ENCODE measurements at places on chromosomes 11 and 22.

DNA sequence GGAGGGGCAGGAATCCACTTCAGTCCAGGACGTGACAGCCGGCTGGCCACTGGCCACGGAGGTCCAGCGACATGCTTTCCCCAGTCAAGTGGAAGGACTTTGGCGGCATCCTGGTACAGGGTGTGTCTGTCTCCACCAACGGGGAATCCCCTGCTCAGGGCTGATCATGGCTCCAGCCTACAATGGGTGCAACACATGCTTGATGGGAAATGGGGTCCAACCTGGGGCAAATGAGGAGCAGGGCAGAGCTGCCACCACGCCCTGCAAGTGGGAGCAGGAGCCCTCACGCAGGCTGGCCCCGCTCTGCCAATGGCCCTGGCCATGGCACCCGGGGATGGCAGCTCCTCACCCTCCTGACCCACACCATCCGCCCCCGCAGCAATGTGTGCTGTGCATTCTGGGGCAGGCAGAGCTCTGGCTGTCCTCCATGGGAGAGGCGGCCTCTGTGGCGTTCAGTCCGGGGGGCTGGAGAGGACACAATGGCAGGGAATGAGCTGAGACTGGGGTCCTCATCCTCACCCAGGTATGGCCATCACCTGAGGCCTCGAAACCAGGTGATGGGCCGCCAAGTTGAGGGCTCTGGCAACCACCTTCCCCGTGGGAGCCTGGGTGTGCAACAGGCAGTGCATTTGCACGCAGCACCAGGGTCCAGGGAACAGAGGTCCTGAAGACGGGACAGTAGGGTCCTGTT lies 5.8 kb upstream of the SEPTIN5 start:
- no peak for DNase-seq

DNA sequence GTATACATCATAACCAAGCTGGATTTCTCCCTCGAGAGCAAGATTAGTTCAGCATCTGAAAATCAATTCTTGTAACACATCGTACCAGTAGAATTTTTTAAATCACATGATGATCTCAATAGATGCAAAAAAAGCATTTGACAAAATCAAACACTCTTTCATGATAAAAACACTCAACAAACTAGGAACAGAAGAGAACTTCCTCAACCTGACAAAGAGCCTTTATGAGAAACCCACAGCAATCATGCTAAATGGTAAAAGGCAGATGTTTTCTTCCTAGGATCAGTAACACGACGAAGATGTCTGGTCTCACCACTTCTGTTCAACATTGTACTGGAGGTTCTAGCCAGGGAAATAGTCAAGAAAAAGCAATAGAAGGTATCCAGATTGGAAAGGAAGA lies 34.1 kb upstream of the TMPRSS4 start:
- no peak for DNase-seq

GRCh38 chr11:87304412-87304811 lies 266.7 kb downstream of the TMEM135 start:
- no peak for DNase-seq

GRCh38 chr11:130762638-130763037 lies 153.6 kb downstream of the SNX19 start:
- no peak for DNase-seq

GRCh38 chr11:10305262-10305963 lies 540 bp downstream of the ADM start:
- DNase-seq, result no peak

DNA sequence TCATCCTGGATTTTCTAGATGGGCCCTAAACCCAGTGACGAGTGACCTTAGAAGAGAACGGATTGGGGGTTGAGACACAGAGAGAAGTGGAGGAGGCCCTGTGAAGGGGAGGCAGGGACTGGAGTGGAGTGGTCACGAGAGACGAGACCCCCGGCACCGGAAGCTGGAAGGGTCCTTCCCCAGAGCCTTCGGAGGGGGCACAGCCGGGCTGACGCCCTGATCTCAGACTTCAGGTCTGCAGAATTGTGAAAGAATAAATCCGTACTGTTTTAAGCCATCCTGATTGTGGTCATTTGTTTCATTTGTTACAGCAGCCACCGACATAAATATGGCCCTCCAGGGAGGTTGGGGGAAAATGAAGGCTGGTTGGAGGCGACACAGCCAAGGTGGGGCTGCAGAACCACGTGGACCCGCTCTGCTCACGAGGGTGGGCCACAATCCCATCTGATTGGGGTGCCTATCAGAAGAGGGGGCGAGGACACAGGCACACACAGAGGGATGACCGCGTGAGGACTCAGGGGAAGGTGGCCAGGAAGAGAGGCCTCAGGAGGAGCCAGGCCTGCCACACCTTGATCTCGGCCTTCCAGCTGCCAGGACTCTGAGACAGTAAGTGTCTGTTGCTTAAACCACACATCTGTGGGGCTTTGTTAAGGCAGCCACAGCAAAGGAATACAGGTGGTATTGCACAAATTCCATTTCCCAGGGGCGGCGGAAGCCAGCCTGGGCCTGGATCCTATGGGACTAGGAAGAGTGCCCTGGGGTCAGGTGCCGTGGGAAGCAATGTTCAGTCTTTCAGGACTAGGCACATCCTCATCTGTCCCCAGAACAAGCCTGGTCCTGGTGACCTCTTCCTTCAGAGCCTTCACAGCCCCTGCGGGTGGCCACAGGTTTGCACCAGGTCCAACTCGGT lies 73.3 kb upstream of the SHANK2 start:
- DNase-seq, result no peak

- no peak for DNase-seq
Observed at GRCh38 chr11:109309153-109309552, 112.8 kb upstream of the C11orf87 start.

DNA sequence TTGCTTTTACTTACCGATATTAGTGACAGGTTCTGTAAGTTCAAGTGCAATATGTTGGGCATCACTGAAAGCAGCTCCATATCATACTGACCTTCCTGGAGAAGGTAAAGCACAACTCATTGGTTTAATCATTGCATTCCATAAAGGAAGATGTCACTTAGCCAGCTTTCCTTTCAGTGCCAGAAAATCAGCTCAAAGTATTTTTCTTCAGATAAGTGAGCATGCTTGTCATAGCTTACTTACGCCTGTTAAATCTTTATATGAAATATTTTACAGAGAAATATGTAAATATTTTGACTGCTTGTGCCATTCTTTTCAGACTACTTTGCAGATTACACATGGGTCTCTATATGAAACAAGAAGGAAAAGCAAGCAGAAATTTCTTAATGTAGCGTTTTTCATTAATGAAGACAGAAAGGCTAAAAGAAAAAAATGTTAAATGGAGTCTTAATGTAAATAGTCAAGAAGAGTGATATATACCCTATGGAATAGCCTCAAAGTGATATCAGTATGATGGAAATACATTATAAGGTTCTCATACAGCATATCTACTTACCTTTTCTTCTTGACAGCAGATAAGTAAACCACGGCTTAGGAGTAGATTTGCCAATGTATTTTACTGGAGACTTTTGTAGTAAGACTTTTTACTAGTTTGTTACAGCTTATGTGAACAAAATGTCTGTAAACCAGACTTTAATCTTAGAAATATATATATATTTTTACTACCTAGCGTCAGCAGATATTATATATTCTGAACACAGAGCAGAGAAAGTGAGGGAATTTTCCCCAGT lies 649.7 kb downstream of the METTL15 start:
- no peak for DNase-seq

DNA sequence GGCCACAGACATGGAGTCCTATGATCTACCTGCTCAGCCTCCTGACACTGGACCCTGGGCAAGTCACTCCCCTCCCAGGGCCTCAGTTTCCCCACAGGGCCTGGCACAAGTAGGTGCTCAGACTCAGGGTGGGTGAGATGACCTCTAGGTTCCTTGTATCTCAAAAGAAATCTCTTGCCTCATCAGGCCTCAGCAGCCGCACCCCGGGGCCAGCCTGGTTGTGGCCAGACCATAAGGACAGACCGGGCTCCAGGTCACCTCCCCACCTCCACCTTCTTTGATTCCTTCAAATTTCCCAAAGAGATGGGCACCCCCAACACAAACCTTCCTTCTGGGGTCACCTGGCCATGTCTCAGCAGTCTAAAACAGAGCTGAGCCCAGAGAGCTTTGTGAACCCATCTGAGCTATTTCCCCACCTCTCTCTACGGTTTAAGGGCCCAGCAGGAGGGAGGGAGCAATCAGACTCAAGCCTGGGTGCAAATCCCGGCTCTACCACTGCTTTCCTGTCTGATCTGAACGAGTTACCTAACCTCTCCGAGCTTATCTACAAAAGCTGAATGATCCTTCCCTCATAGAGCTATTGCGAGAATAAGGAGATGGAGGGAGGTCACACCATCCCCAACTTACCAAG lies 2.5 kb upstream of the APOL4 start:
- DNase-seq, result no peak

DNA sequence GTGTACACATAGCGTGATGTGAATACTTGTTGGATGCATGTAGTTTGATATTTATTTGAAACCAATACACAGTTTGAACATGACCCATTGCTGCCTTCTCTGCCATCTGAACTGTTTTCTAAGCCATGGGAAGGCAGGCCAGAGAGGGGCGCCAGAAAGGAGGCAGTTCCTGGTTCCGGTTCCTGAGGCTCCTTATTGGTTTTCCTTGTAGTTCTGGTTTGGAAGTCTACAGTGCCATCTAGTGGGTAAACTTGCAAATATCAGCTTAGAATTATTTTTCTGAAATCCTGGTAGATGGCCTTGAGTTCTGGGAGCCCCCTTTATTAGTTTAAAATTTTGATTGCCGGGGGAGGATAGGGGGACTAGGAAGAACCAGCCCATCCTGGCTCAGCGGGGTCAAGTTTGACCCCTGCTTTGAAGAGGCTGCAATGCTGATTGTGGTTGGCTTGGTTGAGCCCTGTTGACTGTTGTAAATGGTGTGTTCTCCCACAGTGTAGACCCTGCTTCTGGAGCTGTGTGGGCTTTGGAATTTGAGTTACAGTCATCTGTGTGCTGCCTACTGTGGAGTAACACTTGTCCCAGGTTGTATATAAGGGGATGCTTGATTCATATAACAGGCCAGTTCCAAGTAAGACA lies 48.4 kb downstream of the GRAMD1B start:
- DNase-seq, result peak; percentile 69

GRCh38 chr11:102614485-102614884 lies 10.6 kb downstream of the MMP20 start:
- DNase-seq, result no peak
